Cardiac fibroblast (primary cell): ENCODE measurements at places on chromosomes 16 and 17.

- DNase-seq: no peak
Measured at GRCh38 chr17:65130832-65131231, 6.3 kb upstream of the RGS9 start.

- no peak for DNase-seq
Measured at GRCh38 chr16:82317411-82318167, 147.6 kb upstream of the MPHOSPH6 start.

GRCh38 chr17:2395258-2396181 is 5.3 kb downstream of the MNT start:
- DNase-seq: peak; percentile 45

DNA sequence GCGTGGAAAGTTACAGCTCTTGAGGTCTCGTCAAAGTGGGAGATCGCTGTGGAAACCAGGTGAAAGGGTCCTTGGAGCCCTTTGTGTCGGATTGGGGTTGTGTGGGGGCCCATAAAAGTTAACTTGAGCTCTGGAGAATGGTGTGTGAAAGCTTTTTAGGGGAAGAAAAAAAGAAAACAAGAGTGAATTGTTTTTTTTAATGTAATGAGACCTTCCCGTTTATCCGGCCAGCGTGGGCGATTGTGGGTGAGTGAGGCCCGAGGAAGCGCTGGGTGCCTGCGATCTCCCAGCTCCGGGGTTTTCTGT is 150.6 kb downstream of the MSI2 start:
- no peak for DNase-seq

DNA sequence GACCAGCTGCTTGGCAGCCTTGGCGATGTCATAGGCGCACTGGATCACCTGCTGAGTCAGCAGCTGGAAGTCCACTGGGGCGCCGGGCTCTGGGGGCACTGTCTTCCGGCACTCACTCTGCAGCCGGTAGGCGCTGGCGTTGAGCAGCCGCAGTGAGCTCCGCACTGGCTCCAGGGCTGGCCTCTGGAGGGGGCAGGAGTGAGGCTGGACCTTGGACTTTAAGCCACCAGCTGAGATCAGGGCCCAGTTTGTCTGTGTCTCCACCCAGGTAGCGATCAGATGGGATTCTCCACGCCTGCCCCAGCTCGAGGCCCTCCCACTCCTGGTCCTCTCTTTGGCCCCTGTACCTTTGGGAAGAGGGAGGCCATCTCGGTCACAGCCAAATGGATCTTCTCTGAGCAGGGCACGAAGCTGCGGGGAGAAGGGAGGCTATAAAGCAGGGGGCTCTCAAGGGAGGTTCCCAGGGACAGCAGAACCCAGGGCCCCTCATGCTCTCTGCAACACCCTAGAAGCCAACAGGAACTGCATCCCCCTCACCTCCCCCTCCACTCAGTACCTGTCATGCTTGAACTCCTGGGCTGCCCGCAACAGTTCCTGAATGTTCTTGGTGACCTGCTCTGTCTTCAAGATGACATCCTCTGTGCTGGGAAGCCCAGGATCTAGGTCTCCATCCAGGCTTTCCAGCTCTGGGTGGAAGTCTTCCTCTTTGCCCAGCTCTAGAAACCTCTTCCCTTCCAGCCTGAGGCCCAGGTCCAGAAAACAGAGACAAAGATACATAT is 6.4 kb downstream of the TP53I13 start:
- DNase-seq: no peak

DNA sequence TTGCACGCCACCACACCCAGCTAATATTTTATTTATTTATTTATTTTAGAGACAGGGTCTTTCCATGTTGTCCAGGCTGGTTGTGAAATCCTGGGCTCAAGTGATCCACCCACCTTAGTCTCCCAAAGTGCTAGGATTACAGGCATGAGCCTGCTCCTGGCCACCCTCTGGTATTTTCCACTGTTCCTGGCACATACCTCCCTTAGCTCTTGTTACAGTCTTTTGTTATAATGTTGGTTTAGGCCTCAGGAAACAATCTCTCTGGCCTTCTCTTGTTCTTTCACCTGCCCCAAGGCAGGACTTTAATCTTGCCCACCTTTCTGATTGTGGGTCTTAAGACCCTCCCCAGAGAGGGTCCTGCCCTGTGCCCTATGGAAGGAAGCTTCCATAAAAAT is 3.6 kb upstream of the CYTH1 start:
- DNase-seq: no peak

DNA sequence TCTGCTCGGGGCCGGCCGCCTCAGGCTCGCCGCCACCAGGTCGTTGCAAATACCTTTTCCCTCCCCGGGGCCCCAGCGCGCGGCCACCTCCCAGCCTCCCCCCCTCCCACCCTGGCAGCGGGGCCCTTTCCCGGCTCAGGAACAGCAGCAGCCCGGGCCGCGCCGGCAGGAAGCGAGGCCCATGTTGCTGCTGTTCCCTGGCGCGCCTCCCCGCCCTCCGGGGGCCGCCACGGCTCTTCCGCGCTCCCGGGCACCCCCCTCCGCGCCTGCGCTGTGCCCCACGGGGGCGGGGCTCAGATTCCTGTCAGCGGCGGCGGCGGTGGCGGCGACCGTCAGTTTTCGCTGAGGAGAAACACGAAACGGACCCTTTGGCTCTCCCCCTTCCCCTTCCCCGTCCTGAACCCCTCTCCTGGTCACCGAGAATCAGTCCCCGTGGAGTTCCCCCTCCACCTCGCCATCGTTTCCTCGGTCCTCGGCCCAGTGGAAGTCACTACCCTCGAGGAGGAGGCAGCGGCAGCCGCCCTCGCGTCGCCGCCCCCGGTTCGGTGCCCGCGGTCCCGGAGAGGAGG is at the start of gene NFAT5:
Gene NFAT5, plus strand, starts transcription at position 296 of the 569 bp plus-strand sequence. CDS start 336 bp downstream, outside the sequence.
- DNase-seq: peak; percentile 82

DNA sequence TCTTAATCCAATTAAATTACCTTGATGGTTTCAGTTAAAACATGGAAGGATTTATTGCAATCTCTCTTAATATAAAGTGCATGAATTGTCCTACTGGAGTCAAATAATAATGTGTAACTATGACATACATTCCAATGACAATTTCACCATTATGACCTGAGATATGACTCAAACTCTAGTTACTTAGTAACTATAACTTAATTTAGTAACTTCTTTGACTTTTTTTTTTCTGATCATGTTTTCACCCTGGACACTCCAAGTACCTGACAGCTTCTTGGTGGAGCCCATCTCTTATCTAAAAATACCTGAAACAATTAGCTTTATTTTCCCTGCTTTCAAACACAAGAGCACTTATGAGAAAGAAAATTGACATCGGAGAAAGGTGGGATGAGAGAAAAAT is 123.7 kb downstream of the STX8 start:
- no peak for DNase-seq

GRCh38 chr17:78172249-78173051 is 4.1 kb downstream of the SYNGR2 start:
- no peak for DNase-seq

DNA sequence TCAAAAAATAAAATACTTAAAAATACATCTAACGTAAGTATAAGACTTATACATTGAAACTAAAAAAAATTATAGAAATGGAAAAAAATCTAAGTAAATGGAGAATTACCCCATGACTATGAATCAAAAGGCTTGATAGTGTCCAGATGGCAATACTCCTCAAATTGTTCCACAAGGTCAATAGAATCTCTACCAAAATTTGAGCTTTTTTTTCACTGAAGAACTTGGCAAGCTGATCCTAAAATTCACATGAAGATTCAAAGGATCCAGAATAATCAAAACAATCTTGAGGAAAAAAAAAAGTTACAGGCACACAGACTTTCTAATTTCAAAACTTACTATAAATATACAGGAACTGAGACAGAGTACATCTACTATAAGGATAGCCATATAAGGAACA is 448.4 kb upstream of the CDH11 start:
- peak; percentile 71 for DNase-seq

DNA sequence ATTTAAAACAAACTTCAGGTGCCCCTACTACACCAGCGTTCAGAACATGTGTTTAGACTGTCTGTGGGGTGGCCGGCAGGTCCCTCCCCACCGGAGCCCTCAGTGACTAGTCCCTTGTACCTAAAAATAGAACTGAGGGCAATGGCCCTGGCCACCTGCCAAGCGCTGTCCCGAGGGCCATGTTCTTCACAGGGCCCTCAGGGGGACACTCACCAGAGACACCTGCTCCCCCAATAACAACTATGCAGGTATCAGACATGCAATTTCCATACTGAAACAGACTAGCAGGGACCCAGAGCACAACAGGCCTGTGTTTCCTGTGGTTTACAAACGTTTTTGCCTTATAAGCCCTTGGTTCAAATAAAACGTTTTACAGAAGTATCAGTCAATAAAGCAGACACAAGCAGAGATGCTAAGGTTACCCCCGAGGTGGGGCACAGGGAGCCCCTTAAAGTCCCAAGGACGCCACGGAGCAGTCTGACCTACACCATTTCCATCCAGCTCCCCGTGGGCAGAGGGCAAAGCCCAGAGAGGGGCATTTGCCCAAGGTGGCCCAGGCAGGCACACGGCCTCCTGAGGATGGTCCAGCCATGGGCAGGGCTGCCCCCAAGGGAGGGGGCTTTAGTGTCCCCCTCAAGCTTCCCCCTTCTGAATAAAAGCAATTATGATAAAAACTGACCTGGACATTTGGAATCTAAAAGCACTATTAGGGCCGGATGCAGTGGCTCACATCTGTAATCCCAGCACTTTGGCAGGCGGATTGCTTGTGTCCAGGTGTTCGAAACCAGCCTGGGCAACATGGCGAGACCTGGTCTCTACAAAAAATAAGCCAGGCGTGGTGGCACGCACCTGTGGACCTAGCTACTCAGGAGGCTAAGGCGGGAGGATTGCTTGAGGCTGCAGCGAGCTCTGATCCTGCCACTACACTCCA is 896 bp upstream of the MYLK3 start:
- no peak for DNase-seq

DNA sequence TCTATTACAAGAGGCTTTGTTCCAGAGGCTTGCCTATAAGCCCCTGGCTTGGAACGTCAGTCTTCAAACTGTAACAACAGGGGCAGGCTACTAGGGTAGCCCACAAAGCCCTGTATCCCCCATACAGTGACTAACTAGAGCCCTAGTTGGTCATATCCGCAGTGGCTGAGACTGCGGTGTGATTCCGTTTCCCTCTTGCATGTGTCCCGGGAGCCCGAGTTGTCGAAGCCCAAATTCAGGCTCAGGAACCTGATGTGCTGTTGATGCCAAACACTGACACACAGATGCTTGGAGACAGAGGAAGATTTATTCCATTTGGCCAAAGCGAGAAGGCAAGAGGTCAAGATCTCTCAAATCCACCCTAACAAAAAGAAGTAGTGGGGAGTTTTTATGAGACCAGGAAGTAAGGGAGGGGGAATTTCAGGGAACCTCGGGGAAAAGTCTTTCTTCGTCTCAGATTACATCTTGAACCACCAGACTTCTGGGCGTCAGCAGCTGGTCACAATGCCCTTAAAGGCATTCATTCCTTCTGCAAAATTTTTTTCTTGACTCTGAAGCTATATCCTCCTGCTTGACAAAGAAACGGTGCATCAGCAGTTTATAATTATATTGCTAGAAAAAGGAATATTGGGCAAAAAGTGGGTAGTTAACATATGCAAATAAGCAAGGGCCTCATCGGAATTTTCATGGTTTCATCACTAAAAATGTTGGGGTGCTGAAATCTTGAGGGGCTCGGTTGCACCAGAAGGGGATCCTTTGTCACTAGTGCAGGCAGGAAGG is 879 bp downstream of the SLFN5 start:
- DNase-seq: peak; percentile 76

- no peak for DNase-seq
Measured at GRCh38 chr17:80021600-80021999, 14.1 kb downstream of the TBC1D16 start.

DNA sequence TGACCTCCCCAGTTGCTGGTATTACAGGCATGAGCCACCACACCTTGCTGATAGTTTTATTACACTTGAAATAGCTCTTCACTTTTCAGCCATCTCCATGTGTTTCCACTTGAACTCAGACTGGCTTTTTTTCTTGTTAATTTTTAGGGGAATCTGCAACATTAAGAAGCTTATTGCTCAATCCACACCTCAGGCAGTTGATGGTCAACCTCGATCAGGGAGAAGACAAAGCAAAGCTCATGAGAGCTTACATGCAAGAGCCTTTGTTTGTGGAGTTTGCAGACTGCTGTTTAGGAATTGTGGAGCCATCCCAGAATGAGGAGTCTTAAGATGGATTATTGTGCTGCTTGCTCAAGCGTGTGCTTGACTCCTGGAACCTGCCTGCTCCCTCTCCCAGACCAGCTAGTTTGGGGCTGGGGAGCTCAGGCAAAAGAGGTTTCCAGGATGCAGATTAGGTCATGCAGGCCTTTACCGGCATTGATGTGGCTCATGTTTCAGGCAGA is 8.6 kb downstream of the ZNHIT3 start:
- DNase-seq: no peak

DNA sequence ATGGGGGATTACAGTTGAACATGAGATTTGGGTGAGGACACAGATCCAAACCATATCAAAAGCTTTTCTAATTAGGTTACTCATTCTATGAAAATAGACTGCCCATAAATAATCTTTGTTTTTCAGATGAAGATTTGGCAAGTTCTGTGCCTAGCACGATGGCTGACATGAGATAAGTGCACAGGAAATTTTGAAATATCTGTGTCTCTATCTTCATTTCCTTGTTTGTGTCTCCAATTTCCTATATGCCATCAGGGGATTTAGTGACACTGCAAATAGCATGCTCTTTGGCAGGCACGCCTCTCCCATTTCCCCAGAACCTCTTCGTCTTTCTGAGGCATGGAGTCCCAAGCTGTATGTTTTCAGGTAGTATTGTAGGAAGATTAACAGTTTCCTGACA is 544.6 kb downstream of the CDH13 start:
- no peak for DNase-seq

GRCh38 chr16:86619239-86619794 is 41.0 kb downstream of the FOXL1 start:
- DNase-seq: no peak

- no peak for DNase-seq
Measured at GRCh38 chr17:19365833-19366636, 3.5 kb upstream of the B9D1 start.
